T1000 (cell line): ENCODE measurements at places on chromosomes 3 and 15.

DNA sequence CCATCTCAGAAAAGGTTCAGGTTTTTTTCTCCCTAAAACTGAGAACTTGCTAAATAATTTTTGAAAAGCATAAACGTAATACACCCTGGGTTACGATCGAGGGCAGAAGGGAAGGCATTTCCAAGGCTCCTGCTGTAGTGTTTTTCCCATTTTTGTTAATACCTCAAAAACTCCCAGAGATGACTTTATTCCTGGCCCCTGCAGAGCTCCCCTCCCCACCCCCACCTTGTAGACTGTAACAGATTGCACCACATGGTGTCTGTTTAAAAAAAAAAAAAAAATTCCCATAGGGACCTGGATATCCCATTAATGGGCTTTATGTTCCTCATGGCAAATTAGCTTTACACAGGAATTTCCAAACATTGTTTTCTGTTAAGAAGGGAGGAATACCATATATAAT is 38.2 kb downstream of the FEZF2 start:
- no peak for DNase-seq

DNA sequence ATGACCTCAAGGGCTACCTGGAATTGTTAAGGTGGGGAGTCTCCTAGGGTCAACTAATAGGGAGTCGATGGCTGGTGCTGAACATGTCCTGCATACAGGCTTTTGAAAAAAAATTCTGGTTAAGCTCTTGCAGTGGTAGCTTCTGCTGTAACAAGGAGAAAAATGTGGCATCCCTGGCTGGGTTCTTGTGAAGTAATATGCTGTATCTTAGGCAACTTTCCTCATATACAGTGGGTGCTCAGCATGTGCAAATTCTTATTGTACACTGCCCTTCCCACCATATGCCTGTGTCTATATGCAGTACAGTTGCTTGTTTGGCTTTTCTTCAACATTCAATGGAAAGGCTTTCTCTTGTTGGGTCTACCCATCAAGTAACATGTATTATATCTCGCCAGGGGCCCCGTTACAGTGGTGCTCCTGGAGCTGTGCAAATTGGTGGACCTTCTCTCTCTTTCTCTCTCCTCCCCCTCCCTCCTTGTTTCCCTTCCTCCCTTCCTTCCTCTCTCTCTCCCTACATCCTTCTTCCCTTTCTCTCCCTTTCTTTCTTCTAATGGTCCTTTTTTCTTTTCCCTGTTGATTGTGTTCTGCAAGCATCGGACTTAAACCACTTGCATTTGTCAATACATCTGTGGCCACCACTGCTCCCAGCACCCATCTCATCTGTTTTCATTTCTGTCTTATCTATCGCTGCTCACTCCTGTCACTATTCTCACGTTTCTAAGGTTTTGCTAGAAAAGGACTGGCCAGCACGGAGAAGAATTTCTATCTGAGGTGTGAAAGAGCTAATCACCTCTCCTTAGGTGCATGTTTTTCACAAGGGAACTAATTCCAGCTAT is 35.2 kb downstream of the TGFBR2 start:
- DNase-seq: no peak

DNA sequence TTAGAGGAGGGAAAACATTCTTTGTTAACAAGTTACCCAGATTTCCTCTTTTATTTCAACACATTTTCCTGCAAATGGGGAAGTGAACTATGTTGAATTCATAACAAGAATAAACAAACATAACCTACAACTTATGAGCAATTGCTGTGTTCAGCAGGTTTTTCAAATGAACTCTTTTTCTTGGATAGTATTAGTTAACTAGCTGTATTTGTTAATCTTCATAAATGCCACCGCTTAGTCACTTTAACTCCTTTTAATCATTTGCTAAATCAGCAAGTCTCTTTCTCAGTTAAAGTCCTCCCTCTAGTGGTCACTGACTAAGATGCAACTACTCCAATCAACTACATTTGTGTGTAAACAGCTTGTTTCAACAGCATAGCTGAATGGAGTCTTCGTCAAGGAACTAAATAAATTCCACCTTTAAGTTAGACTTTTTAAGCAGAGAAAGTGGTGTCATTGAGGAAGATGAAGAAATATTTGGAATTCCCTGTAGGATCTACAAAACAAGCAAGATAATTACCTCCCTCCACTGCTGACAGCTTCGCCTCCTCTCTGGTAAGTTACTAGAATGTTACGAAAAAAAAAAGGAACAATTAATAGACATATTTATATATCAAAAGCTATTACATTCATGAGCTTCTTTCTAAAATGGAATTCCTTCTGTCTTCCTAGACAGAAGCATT is 1122.0 kb downstream of the ROBO1 start:
- peak; percentile 5 for DNase-seq

- DNase-seq: no peak
Measured at GRCh38 chr3:58434990-58435389, 1.4 kb upstream of the PDHB start.

DNA sequence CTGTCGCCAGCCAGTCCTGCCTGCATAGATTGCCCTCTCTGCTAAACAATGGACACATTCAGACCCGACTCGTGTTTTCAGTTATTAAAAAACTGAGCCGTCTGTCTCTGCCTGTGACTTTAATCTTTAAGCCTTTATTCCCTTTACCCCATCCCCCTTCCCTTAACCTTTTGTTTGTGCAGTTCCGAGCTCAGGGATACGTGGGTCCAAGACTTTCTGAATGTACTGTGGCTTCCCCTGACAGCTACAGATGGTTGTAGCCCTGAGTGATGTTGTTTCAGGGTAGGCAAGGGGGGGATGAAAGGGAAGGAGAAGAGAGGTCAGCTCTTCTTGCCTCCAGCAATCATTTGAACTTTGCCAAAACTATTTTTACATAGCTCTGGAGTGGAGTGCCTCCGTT is 44.6 kb downstream of the EEFSEC start:
- no peak for DNase-seq

DNA sequence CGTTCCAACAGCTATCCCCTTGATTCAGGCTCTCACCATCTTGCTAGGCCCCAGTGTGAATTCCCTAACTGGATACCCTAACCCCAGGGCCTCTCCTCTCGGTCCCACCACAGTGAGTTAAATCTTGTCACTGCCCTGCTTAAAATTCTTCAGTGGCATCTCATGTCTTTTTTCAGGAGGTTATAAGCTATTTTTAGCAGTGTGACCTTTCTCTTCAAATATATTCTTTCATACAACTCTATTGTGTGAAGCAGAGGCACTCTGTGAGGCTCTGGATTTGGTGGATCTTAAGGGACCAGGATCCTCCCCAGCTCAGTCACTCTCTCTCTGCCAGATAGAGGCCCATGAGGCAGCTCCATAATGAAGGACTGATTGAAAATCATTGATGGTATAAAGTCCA is 760.4 kb downstream of the NTRK3 start:
- DNase-seq: no peak

DNA sequence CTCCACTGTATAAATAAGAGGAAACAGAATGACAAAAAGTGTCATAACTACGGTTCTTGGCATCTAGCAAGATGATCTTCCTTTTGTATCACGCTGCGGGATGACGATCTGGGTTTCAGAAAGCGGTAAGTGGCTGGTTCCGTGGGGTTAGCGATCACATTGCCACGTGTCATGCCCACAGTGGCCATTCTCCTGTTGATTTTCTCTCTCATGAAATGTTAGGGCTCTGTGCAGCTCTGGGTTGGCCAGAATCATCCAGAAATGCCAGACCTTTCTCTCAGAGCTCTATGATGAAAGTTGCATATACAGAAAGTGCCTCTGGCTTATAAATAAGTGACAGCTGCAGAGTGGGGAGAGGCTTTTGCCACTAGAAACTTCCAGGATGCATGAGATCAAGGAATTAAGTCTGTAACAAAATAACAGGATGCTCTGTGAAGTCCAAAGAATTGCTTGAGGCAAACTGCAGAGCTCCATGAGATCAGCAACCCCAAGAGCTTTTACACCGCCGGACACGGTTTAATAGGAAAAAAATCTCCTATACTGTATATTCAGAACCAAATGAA is 71.6 kb downstream of the ABTB1 start:
- DNase-seq: no peak

GRCh38 chr3:39548282-39548681 is 80.8 kb downstream of the MOBP start:
- DNase-seq: no peak

GRCh38 chr15:79068790-79069189 is 21.8 kb downstream of the RASGRF1 start:
- no peak for DNase-seq

DNA sequence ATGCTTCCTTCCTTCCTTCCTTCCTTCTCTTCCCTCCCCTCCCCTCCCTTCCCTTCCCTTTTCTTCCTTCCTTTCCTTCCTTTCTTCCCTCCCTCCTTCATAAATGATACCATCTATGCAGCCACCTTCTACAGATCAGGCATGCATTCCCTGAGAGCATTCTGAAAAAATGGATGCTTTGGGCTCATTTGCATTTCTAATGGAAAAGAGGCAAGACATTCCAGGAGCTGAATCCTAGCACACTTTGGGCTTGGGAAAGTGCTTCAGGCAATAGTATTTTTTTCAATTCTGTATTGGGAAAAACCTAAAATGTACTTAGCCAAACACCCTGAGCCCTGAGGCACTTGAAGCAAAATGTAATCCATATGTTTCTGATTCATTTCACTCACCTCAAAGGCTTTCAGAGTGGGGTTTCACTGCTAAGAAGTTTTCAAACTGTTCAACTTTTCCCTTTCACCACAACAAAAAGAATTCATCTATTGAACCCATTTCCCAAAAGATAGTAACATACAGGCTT is 220.1 kb upstream of the RORA start:
- no peak for DNase-seq
